ENCODE measurements at places on chromosomes 4 and X.
A peak's percentile ranks its signal among the peaks of the same experiment; 100 is the strongest.

DNA sequence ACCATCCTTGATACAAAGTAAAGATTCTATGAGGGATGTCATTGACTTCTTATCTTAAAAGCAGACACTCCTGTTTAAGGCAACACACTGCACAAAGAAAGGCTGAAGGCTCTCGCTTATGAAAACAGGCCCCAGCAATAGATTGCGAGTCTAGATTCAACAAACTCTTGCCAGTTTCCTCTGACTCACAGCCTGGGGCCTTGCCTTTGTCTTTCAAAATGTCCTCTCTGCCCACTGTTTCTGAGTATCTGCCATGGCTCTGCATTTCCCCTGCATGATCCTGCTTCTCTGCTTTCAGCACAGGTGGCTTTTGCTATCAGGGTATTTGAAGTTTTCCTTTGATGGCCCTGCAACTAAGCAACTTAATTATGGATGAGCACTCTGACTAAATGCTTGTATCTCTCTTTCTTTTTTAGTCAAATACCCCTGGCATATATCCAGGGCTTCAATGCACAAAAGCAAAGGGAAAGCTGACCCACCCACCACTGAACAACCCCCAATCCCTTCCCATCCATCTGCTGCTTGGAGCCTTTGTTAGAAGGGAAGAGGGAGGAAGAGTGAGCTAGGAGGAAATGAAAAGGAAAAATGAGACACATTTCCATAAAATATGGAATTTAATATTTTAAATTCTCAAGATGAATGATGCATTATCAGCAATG, 32.2 kb downstream of the NDP start:
- no peak for DNase-seq

GRCh38 chr4:52243367-52243766, 192.3 kb downstream of the SPATA18 start:
- no peak for DNase-seq

DNA sequence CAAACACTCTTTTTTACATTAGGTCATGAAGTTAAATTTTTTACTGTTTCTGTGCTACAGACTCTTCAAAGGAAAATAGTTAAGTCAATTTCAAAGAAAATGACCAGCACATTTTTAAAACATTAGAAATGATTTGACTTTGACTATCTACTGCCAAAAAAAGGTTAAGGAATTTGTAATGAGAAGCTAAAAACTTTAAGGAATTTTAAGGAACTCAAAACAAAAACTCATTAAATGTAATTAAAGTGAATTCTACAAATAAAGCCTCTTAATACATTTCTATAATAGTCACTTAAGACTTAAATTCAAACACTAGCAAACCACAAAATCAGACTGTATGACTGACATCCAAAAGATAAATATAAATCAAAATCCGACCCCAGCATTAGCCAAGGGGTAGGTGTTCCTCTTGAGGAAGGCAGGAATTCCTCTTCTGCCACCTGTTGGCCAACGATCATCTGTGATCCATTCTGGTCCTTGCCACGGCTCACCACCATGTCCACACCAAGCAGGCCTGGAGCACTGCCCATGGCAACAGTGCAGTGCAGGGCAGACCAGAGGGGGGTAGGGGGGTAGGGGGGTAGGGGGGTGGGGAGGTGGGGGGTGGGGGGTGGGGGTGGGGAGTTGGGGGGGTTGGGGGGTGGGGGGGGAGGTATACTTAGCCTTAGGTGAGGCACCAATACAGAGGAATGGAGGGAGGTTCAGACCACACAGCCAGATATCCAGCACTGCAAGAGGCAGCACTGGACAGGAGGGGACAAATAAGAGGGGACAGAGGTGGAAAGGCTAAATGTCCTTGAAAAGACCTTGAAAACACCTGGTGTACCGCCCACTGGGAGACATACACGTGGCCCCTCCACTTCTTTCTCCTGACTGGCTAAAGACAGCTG, 287.4 kb downstream of the CHIC1 start:
- no peak for DNase-seq

- DNase-seq: no peak
These were observed 133.0 kb downstream of the PARM1 start for GRCh38 chr4:75065909-75066308.

- DNase-seq: no peak
These were observed 46.0 kb downstream of the ANKRD50 start for GRCh38 chr4:124666496-124666895.

DNA sequence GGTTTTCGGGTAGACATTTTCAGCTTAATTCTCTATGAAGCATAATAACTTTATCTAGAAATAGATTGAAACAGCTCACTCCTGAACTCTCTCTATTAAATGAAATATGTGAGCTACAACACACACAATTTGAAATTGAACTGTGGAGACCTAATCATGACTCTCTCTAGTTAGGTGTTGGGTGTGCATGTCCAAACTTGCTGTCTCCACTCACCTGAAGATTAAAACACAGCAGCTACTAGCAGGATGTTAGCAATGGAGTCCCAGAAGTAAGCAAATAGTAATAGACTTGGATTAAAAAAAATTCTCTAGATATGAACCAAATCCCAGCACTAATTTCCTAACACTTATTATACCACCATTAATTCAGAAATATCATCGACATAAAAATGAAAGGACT, 173.1 kb downstream of the FSTL5 start:
- DNase-seq: no peak

DNA sequence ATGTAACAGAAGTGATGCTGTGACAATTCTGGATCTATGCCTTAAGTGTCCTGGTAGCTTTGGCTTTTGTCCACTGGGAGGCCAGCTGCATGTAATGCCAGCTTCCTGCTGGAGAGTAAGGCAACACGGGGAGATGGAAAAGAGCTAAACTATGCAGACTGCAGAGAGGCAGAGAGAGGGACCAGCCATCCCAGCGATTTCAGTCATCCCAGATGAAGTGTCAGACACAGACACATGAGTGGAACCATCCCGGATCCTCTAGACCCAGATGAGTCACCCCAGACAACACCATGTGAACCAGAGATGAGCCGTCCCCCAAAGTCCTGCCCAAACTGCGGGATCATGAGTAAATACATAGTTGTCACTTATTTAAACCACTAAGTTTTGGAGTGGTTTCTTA, 14.6 kb downstream of the SRPX start:
- DNase-seq: no peak

GRCh38 chr4:153573881-153574802, 108.0 kb downstream of the TMEM131L start:
- DNase-seq: peak; percentile 65

All from stimulated activated CD4-positive, alpha-beta T cell treated with anti-CD3 and anti-CD28 coated beads, Interleukin-4, amount 100 ng/mL, for 1 hour (primary cell).